ENCODE measurements at places on chromosomes 3 and 15.

DNA sequence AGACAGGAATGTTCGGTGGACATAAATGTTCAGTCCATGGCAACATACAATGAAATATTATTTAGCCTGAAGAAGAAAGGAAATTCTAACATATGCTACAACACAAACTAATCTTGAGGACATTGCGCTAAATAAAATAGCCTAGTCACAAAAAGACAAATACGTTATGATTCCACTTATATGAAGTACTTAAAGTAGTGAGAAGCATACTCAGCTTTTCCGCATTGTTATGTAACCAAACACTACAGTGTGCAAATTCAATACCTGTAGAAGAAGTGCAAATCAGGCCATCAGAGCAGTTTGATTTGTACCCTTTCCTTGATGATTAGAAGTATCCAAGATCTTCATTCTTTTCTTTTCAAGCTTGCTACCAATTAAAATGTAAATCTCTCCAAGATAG, 1023.4 kb upstream of the NR2F2 start:
- DNase-seq, result no peak

GRCh38 chr15:32098033-32098432, 67.7 kb downstream of the CHRNA7 start:
- no peak for DNase-seq

DNA sequence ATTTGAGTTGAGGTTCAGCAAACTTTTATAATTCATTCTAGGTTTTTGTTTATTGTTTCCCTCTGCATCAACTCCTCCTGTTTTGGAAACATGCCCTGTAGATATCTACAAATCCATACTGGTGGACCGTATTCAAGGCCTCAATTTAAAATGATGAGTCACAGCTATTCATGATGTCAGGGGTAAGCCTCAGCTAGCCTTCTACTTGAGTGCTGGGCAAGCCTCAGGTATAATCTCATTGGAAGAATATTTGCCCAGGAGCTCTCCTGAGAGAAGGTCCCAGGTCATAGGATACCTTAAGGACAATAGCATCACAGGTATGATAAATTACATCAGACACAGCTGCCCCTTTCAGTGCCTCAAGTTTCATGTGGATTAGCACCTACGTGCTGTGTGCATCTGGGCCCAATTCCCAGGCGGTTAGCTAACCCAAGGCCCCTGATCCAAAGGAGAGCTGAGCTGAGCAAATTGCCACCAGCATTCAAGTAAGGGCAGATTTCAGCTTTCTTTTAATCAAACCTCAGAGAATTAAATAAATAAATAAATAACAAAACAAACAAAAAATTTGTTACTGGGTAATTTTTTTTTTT, 87.5 kb downstream of the KCNMB2 start:
- no peak for DNase-seq

- DNase-seq, result no peak
These were observed 61.2 kb upstream of the STRIT1 start for GRCh38 chr3:155354658-155355057.

DNA sequence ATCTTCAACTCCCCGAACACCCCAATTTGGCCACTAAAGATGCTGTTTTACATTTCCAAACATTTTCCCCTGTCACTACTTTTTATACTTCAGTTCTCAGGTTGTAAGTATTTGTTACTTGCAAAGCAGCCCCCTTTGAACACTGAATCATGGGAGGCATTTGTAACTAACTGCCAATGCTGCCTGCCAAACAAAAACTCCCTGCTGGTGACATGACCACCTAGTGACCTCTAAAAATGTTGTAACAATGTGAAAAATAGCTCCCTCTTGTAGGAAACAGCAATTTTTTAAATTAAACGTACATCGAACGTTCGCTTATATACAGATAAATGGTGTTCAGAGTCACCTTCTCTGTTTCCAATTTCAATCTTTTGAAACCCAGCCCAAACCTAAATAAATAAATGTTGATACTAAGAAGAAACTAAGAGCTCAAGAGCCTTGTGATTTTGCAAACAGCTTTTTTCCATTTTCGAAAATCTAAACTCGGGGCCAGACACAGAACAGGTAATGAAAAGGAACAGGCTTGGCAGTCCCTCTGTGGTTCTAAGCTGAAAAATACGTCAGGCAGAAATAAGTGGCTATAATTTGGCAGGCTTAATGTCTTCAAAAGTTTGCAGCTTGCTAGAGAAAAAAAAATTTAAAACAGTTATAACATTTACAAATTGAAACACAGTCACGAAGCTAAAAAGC, 268.6 kb upstream of the WNT5A start:
- no peak for DNase-seq

DNA sequence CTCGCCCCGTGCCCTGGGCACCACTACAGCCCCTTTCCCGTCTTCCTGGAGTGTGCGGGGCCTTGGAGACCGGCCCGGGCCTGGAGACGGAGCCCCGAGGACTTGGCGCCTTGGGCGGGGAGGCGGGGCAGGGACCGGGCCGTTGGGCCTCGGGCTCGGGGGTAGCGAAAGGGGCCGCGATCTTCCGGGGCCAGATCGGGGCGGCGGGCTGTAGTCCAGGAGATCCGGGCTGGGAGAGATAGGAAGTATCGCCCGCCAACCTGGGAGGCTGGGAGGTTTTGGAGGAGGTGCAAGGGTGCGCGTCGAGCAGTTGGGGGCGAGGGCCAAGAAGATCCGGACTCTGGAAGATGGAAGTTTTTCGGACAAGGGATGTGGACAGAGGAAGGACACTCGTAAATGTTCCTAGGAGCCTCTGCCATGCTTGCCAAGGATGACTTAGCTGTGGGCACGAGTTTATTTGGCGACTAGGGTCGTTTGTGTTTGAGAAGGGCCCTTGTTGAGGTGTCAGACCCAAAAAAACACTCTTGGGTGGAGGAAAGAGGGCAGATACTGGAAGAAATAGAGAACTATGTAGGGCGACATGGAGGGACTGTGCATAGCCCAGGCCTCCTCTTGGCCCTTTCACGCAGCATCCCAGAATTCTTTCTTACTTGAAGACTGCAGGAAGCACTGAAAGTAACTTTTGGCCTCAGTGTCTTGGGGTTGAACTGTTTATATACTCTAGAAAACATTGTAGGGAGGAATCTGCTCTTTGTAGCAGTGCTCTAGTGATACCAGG, 712 bp downstream of the RTF1 start:
- DNase-seq, result peak; percentile 17

- DNase-seq, result no peak
These were observed 3.5 kb downstream of the RBM15B start for GRCh38 chr3:51394541-51394940.

- no peak for DNase-seq
These were observed 24.7 kb upstream of the TM2D3 start for GRCh38 chr15:101676921-101677329.

DNA sequence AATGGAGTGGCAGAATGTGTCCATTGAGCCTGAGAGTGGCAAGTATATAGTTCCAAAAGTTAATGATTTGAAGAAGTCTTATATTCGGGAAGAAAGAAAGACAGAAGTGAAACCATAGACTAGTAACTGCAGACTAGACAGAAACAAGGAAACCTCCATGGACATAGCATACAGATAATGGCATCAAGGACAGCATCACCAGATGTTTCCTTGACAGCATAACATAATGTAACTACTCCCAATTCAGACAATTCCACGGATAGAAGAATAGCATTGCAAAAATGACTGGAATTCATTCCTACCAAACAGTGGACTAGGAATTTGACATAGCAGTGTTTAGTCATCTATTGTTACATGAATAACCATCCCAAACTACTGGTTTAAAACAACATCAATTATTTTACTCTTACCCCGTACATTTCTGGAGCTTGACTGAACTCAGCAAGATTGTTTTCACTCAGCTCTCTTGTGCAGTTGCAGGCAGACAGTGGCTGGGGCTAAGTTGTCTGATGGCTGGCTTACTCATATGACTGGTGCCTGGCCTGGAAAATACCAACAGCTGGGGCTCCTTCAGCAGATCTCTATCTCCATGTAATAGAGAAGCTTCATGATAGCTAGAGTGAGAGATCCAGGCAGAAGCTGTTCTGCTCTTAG, 109.7 kb upstream of the GADL1 start:
- DNase-seq, result no peak

DNA sequence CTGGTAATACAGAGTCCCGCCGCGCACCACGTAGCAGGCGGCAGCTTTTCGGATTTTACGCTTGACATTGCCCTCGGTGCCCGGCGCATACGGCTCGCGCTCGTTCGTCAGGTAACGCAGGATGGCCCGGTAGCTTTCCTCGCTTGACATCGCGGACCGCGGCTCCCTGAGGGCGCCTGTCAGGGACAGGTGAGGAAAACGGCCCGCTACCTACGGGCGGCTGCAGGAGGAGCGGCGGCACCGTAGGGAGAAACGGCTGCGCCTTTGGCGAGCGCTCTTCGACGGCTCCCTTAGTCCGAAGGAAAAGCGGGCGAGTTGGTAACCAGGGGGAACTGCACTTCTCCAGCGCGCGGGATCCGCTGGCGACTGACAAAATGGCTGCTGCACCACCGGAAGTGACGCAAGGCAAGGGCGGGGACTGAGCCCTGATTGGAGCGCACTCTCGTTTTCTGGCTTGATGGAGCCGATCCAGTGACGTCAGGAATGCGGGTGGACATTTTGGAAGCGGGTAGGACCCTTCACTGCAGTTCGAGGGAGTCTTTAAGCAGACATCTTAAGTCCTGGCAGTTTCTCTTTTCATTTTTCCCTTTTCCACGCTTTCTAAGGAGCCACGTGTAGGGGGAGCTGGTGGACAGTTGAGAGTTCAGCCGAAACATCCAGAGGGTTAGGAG, at the start of gene ZBTB11:
Gene ZBTB11 (minus strand): TSS at position 368 of the 671 bp plus-strand sequence. CDS start 218 bp downstream, at position 150.
- DNase-seq, result peak; percentile 98

GRCh38 chr3:187291512-187292132, at the start of gene MASP1:
MASP1 (minus strand) TSS chr3:187291737; CDS start chr3:187291632, 105 bp downstream.
- no peak for DNase-seq

GRCh38 chr15:45387380-45388007, 9.2 kb upstream of the GATM start:
- no peak for DNase-seq

- DNase-seq, result no peak
These were observed 551.5 kb upstream of the AGTR1 start for GRCh38 chr3:148146241-148146640.

- DNase-seq, result no peak
These were observed 57.6 kb upstream of the PLXND1 start for GRCh38 chr3:129663930-129664646.
